ENCODE measurements at places on chromosomes 2 and 18. TPM values are rescaled to one million over a fixed set of nuclear protein-coding genes. Genes with fewer than 3 reads are reported as not detected.

The AP1S3 gene
- total RNA-seq: 5.0 TPM

The ALPG gene
- not detected for total RNA-seq

The POTEI gene
- 1.3 TPM for total RNA-seq

The DCDC2C gene
- not detected for total RNA-seq

The PDCD1 gene
- not detected for total RNA-seq

The CNRIP1 gene
- total RNA-seq: 37.3 TPM

The ATG16L1 gene
- 28.2 TPM for total RNA-seq

The ACOXL gene
- not detected for total RNA-seq

The MC2R gene
- total RNA-seq: not detected

The RFX8 gene
- total RNA-seq: 0.44 TPM

The ALPI gene
- total RNA-seq: not detected

The AKAIN1 gene
- not detected for total RNA-seq

The HOXD13 gene
- total RNA-seq: not detected

The CFAP53 gene
- 0.84 TPM for total RNA-seq

The AGXT gene
- not detected for total RNA-seq

The DNAH6 gene
- 2.8 TPM for total RNA-seq

The MARS2 gene
- 15.9 TPM for total RNA-seq

The GALNT5 gene
- 0.20 TPM for total RNA-seq

The CXCR1 gene
- not detected for total RNA-seq

The AMER3 gene
- 1.4 TPM for total RNA-seq

The DCC gene
- 11.3 TPM for total RNA-seq

The PSMA8 gene
- not detected for total RNA-seq

The SCYGR1 gene
- not detected for total RNA-seq

The RAB31 gene
- total RNA-seq: 23.6 TPM

The BOK gene
- 8.7 TPM for total RNA-seq

The ABCG8 gene
- total RNA-seq: not detected

The PLEK gene
- not detected for total RNA-seq

The ICOS gene
- not detected for total RNA-seq

The AGPS gene
- total RNA-seq: 51.5 TPM
